Caco-2 (cell line): ENCODE measurements at places on chromosomes 4 and X. TPM values are rescaled to one million over a fixed set of nuclear protein-coding genes. Genes with fewer than 3 reads are reported as not detected.

DNA sequence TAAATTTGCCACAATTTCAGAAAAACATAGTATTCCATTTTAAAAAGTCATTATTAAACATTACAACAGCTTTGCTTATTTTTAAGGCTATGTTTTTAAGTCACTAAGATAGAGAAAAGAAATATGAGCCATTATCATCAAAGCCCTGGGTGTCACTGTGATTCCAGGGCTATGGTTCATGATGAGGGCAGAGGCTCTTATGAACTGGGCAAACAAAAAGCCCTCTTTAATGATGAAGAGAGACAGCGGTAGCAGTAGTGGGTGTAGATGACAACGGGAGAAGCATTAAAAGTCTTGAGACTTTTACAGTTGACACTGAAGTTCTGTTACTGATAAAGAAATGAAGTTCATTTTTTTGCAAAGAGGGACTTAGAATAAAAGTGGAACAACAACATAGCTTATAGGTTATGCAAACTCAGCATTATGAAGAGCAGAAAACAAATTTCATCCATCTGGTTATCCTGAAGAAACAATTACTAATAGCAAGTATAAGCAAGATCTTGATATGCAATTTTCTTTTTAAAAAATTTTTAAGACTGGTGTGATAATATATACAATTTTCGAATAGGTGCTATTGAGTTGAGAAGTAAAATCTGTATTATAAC, 202.7 kb upstream of the ETNPPL start:
- no peak overlapping the region for H3K4me3 ChIP-seq
- H3K27ac ChIP-seq, result no peak overlapping the region
- no peak for DNase-seq
- H3K27me3 ChIP-seq, result no peaks in the 10 kb centered on the region
- no peaks in the 10 kb centered on the region for H3K4me1 ChIP-seq
- no peaks in the 10 kb centered on the region for H3K36me3 ChIP-seq

DNA sequence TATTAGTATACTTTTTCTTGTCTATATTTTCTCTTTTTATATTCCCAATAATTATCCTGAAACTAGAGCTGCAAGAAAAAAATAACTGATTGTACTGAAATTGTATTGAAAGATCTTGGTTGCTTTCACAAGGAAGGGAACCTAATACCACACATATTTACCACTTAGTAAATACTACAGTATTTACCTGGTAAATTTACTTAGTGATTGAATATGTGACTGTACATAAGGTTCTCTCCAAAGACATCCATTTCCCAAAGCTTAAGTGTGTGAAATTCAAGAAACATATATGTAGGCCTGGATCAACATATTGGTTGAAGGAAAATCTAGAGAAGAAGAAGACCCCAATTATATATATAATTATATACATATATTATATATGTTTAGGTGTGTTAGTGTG, 1272.7 kb downstream of the C4orf33 start:
- DNase-seq, result no peak
- H3K4me1 ChIP-seq, result no peaks in the 10 kb centered on the region
- no peaks in the 10 kb centered on the region for H3K27me3 ChIP-seq
- H3K4me3 ChIP-seq, result no peak overlapping the region
- H3K36me3 ChIP-seq, result no peaks in the 10 kb centered on the region

- no peaks in the 10 kb centered on the region for H3K36me3 ChIP-seq
- no peak overlapping the region for H3K27ac ChIP-seq
- H3K4me1 ChIP-seq, result no peaks in the 10 kb centered on the region; the same call in 1 of the 2 replicates
- H3K4me3 ChIP-seq, result no peak overlapping the region
- no peaks in the 10 kb centered on the region for H3K27me3 ChIP-seq
Measured at GRCh38 chr4:100208459-100208858, 18.2 kb upstream of the DDIT4L start.

Gene ALPK1
- total RNA-seq, result 4.9 and 6.9 TPM in 2 replicates

- H3K4me1 ChIP-seq, result no peaks in the 10 kb centered on the region
- H3K27ac ChIP-seq, result no peak overlapping the region
- no peaks in the 10 kb centered on the region for H3K36me3 ChIP-seq
- no peak for DNase-seq
- H3K4me3 ChIP-seq, result no peak overlapping the region
- no peaks in the 10 kb centered on the region for H3K27me3 ChIP-seq
Measured at GRCh38 chr4:163673848-163674697, 179.6 kb downstream of the TMA16 start.
